Large intestine (tissue), 12 donors: ENCODE measurements at places on chromosomes 1 and 21. TPM values are rescaled to one million over a fixed set of nuclear protein-coding genes. Genes with fewer than 3 reads are reported as not detected.

The OR2L13 gene
- 0.09 TPM for polyA plus RNA-seq

The PCSK9 gene
- 3.0 TPM for polyA plus RNA-seq

The TMPRSS3 gene
- 5.6 TPM for polyA plus RNA-seq

The B3GALT5 gene
- 9.9 TPM for polyA plus RNA-seq

DNA sequence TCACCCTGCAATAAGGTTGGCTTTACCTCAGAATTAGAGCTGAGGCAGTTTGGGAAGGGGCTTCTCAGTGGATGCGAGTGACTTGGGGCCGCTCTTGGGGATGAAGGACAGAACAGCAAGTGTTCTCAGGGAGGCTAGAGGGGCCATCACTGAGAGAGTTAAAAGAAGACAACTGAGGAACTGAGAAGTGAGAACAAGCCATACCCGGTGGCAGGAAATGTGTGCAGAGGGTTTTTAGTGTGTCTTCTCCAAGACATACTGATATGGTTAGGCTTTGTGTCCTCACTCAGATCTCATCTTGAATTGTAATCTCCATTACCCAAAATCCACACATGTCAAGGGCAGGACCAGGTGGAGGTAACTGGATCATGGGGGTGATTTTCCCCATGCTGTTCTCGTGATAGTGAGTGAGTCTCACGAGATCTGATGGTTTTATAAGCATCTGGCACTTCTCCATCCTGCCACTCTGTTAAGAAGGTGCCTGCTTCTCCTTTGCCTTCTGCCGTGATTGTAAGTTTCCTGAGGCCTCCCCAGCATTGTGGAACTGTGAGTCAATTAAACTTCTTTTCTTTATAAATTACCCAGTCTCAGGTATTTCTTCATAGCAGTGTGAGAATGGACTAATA, 75.8 kb downstream of the PCBP3 start:
- no peak for DNase-seq

GRCh38 chr1:244861683-244862082, 2.7 kb downstream of the HNRNPU start:
- no peak for DNase-seq

- DNase-seq, result no peak
Observed at GRCh38 chr1:30768830-30769718, 11.5 kb upstream of the LAPTM5 start.

- no peak for DNase-seq
Observed at GRCh38 chr1:205205055-205205454, 6.4 kb downstream of the DSTYK start.

DNA sequence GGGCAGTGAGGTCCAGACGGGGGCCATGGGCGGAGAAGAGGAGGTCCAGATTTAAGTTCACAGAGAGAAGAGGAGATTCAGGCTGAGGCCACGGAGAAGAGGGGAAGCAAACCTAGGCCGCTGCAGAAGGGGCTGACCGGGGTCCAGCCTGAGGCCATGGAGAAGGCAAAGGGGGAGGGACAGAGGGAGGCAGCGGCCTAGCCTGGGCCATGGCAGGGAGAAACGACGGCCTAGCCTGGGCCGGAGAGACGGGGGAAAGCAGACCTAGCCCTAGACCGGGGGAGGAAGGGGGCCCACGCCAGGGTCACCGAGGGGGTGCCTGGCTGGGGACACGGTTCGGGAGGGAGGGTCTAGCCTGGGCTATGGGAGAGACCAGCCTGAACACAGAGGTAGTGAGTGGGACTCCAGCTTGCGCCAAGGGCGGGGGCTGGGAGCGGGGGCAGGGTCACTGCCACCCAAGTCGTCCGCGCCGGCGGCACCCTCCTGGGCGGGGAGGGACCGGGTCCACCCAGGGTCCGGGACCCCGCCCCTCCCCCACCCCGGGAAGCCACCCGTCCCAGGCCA, 459 bp downstream of the CAPZB start:
- no peak for DNase-seq

GRCh38 chr21:25670726-25671125, 31.7 kb downstream of the JAM2 start:
- no peak for DNase-seq

GRCh38 chr1:226816576-226816975, 53.8 kb upstream of the PSEN2 start:
- no peak for DNase-seq

GRCh38 chr1:211933946-211934714, 101.2 kb downstream of the INTS7 start:
- no peak for DNase-seq

GRCh38 chr1:20114021-20114648, 5.2 kb downstream of the PLA2G2D start:
- DNase-seq, result no peak

DNA sequence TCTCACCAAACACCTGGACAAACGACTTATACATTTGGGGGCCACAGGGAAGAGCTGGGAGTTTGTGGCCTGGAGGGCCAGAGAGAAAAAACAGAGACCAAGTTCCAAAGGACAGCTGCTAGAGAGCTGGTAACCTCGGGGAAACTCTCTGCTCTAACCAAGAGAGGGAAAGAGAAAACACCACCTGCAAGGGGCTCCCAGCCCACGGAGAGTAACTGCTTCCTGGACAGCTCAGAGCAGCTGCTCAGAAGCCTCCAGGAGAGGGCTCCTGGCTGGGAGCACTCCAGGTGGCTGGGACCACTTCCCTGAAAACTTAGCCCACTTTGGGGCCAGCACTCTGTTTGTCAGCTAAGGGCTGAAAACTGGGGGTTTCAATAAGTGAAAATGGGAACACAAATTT, 154.8 kb upstream of the GRIK3 start:
- DNase-seq, result no peak

GRCh38 chr21:29875036-29875716, 64.6 kb downstream of the GRIK1 start:
- no peak for DNase-seq

- DNase-seq, result no peak
Observed at GRCh38 chr1:57620605-57621004, 196.7 kb upstream of the DAB1 start.
